ENCODE measurements at places on chromosomes 4 and X. TPM values are rescaled to one million over a fixed set of nuclear protein-coding genes. Genes with fewer than 3 reads are reported as not detected.

GRCh38 chrX:150406596-150406995 lies 43.5 kb downstream of the MAMLD1 start:
- no peak for DNase-seq

Gene UGT2B17
- total RNA-seq, result not detected

Gene SLC26A1
- 2.0 TPM for total RNA-seq

DNA sequence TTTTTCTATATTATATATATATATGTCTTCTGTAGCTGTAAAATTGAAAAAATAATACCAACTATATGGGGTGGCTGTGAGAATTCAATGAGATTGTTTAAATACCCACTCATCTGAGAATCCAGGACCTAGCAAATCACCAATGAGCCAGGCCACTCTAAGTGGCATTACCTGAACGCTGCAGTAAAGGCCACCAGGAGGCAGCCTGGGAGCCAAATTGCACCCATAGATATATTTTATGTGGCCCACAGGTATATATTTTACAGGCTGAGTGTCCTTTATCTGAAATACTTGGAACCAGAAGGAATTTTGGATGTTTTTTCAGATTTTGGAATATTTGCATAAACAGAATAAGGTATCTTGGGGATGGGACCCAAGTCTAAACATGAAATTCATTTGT lies 58.2 kb upstream of the C4orf50 start:
- no peak for DNase-seq

- no peak for DNase-seq
These were observed 155.6 kb downstream of the HNRNPD start for GRCh38 chr4:82217986-82218715.

DNA sequence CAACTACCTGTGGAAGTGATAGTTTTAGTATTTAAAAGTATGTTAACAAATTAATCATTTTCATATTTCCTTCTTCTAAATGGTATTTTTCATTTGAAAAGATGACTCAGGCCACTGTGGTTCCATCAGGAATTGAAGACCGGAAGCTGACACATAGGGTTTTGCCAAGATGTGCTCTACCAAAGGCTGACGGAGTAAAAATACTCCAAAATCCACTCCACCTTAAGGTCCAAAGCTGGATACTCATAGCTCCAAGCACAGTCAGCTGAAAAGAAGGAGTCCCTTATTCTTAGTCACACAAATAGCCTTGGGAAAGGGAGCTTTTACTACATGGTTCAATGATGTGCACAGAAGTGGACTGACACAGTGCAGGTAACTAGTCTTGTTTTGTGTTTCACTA lies 472.0 kb downstream of the ARAP2 start:
- DNase-seq, result no peak
